NCI-H2171 treated with DMSO at 0.1 percent for 48 hours (cell line): ENCODE measurements at places on chromosomes 6 and 20.

DNA sequence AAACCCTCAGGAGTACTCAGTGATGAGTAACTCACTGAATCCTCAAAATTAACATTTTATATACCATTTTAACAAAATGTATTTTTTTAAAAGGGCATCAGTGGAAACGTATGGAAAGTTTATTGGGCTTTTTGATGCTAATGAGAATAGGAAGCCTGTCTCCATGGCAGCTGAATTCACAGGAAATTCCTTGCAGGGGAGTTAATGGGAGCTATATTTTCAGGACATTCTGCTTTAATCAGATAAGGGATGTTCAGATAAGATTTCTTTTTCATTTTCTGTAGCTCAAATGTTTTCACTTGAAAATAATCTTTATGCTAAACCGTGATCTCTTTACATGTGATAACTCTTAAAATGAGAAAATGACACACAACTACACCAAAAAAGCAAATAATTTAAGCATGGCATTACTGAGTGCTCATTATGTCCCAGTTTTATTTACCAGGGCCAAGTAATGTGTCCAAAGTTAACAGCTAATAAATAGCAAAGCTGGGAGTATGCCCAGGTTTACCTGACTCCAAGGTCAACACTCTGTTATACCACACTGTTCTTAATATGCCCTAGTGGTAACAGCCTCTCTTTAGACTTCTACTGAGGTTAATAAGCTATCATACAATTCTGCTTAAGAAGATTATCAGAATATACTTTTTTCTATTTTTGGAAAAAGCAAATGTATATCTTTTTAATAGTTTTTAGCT lies 348.1 kb downstream of the GRIK2 start:
- DNase-seq: no peak

DNA sequence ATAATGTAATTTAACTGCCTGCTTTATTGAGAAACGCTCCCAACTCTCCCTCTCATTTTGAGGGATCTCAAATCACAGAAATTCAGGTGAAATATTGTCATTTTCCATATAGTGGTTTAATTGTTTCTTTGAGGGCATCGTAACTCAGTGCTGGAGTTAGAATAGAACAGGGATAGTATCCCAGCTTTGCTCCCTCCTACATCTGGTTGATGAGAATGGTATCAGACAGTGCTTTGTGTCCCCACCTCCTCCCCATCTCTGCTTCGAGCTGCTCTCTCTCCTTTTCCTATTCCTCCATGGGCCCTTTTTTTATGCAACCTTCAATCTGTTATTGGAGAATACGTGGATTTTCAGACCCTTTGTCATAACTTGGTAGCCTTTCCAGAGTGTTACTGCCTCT lies 41.2 kb upstream of the REV3L start:
- no peak for DNase-seq

- no peak for DNase-seq
Measured at GRCh38 chr20:36932476-36933426, 18.8 kb downstream of the SAMHD1 start.

DNA sequence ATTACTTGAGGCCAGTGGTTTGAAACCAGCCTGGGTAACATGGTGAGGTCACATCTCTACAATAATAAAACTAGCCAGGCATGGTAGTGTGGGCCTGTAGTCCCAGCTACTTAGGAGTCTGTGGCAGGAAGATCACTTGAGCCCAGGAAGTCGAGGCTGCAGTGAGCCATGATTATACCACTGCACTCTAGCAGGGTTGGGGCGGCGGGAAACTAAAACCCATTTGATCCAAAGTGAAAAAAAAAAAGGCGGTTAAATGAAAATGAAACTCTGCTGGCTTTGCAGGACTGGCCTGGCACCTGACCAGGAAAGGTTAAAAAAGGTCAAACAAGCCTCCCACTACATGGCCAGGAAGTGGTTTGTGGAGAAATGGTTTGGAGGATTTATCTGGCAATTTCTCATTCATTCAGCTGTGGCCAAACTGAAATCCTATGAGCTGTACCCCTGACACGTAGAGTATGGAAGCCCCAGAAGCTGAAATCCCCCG lies 36.6 kb downstream of the MTRES1 start:
- DNase-seq: no peak

GRCh38 chr20:1813101-1813529 lies 82.1 kb upstream of the SIRPA start:
- no peak for DNase-seq

GRCh38 chr6:111205502-111205901 lies 118.2 kb downstream of the SLC16A10 start:
- no peak for DNase-seq

DNA sequence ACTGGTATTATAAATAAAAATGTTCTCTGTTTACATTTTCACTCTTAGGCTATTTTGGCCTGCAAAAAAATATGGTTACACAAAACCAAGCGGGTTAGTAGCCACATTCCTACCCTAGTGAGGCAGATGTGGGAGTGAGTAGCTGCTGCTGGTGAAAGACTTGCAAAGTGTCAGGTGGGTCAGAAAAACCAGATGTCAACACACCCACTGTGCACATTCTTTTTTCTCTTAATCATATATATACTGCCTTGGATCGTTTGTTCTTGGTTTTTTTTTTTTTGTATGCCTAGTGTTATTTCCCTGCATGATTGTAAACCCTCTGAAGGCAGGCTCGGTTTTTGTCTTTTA lies 68.0 kb upstream of the TFB1M start:
- no peak for DNase-seq

DNA sequence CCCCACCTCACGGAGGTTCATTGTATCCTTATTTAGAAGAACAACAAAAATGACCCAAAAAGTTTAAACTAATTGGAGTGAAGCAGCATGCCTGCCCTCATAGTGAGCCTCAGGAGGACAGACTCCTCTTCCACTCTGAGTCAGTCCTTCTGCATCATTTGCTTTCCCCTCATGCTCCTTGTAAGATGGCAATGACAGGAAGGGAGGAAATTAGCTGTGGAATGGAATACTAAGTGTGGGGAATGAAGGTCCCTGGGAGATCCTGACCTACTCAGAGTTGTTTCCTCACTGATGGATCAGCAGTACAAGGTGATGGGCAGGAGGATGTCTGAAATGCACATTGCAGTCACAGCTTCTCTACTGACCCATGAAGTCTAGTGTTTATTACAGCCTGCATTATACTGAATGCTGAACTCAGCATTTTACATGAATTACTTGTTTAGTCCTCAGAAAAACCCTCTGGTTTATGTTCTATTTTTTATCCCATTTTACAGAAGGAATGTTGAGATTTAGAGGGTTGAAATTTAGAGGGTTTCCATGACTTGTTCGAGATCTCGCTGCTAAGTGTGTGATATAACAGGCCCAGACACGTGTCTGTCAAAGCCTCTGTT lies 212.0 kb upstream of the PCSK2 start:
- no peak for DNase-seq

GRCh38 chr6:19492636-19493405 lies 344.3 kb upstream of the ID4 start:
- no peak for DNase-seq

DNA sequence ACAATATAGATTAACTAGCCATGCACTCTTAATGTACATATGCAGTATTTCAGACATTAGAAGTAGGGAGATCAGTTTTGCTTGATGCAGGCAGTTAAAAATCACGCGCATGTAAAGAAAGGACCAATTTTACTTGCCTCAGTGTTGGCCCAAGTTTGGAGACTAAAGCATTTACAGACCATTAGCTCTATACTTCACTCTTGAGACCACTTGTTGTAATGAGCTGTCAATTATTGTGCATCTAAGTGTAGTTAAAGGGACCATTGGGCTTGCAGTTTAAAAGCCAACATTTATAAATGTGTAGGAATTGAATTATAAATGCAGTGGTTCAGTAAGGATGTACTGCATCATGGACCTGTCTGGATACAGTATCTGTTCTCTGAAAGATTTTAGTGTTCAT lies 53.7 kb downstream of the PLCB4 start:
- peak; percentile 42 for DNase-seq

DNA sequence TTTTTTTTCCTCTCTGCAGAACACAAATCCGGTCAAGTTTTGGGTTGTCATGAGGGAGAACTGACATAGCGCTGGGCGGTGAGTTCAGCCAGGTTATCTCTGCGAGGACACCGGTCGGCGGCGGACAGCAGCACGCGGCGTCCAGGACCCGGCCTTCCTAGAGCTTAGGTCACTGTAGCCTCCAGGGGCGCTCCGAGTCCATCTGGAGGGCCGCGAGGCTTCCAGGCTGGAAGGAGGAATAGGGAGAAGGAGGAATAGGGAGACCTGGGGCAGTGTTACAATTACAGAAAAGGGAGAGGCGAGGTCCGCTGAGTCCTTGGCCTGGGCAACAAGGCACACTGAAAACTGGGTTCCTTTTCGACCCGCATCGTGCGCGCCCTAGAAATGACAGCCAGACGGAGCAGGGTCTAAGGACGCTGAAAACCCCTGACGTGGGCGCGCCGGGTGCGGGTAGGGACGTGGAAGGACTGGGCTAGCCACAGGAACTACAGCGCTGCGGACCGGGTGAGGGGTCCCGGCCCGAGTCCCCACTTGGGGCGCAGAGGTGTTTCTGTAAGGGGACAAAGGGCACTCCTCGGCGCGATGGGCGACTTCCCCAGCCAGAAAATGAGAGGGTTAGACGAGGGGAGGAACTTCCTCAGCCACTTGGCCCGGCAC lies 536 bp upstream of the FNDC1 start:
- DNase-seq: no peak

- DNase-seq: no peak
Measured at GRCh38 chr6:143556529-143556928, 45.0 kb upstream of the FUCA2 start.
